CD4-positive, alpha-beta T cell (primary cell): ENCODE measurements at places on chromosomes 3 and 15. TPM values are rescaled to one million over a fixed set of nuclear protein-coding genes. Genes with fewer than 3 reads are reported as not detected.

GRCh38 chr3:142664311-142664710 lies 59.5 kb upstream of the TRPC1 start:
- H3K4me1 ChIP-seq, result no peaks in the 10 kb centered on the region
- no peaks in the 10 kb centered on the region for H3K36me3 ChIP-seq
- H3K27me3 ChIP-seq, result no peaks in the 10 kb centered on the region
- no peak for DNase-seq
- no peak overlapping the region for H3K4me3 ChIP-seq
- H3K27ac ChIP-seq, result no peak overlapping the region

- H3K36me3 ChIP-seq, result no peaks in the 10 kb centered on the region
- H3K27me3 ChIP-seq, result no peaks in the 10 kb centered on the region
- H3K4me1 ChIP-seq, result no peaks in the 10 kb centered on the region
- no peak overlapping the region for H3K27ac ChIP-seq
- H3K4me3 ChIP-seq, result no peak overlapping the region
Measured at GRCh38 chr15:63928185-63928842, 94.6 kb upstream of the HERC1 start.

Gene CAMP
- not detected for total RNA-seq

GRCh38 chr15:75733761-75734651 lies 21.4 kb upstream of the CSPG4 start:
- H3K4me1 ChIP-seq, result peaks cover 22% of the 10 kb centered on the region
- H3K27ac ChIP-seq, result no peak overlapping the region
- H3K27me3 ChIP-seq, result no peaks in the 10 kb centered on the region
- DNase-seq, result no peak
- no peaks in the 10 kb centered on the region for H3K36me3 ChIP-seq
- no peak overlapping the region for H3K4me3 ChIP-seq

GRCh38 chr15:66188464-66188863 lies 65.1 kb downstream of the MEGF11 start:
- no peak overlapping the region for H3K4me3 ChIP-seq
- DNase-seq, result no peak
- no peak overlapping the region for H3K27ac ChIP-seq
- H3K4me1 ChIP-seq, result no peaks in the 10 kb centered on the region
- no peaks in the 10 kb centered on the region for H3K36me3 ChIP-seq
- H3K27me3 ChIP-seq, result peaks cover 6% of the 10 kb centered on the region

Gene APPL1
- total RNA-seq, result 21.3 TPM

DNA sequence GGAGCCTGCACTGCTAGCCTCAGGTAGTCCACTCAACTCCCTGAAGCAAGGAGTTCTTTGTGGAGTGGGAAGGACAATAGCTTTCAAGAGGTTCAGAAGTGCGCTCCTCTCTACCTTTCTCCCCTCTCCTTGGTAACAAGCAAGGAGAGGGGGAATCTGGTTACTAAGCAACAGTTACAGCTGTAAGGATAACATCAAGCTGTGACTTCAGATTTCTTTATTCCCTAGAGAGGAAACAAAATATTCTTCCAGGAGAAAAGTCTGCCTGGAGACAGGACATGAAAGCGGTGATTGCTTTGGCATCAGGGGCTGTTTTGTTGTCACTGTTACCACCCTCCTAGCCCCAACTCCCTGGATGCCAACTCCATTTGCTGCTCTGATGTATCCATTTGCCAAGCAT lies 70.4 kb downstream of the TRANK1 start:
- H3K36me3 ChIP-seq, result peaks cover 31% of the 10 kb centered on the region
- H3K27ac ChIP-seq, result no peak overlapping the region
- no peak for DNase-seq
- H3K27me3 ChIP-seq, result no peaks in the 10 kb centered on the region
